NCI-H1436 treated with DMSO at 0.1 percent for 48 hours (cell line): ENCODE measurements at places on chromosomes 2 and 18.

DNA sequence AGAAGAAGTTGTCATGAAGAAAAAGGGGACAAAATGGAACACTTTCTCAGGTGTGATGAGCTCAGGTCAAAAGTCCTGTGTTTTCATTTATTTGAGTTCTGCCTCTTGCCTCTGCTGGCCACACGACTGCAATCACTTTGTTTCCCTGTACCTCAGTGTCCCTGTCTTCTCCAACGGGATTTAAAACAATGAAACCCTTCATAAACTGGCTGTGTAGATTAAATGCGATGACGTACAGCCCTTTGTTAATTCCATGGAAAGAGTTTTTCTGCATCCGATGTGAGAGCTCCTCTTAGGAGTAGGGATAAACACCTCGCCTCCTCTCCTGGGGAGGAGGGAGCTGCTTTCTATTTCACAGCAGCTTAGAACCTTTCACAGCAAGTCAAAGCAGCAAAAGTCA lies 51.5 kb upstream of the CNGA3 start:
- no peak for DNase-seq

DNA sequence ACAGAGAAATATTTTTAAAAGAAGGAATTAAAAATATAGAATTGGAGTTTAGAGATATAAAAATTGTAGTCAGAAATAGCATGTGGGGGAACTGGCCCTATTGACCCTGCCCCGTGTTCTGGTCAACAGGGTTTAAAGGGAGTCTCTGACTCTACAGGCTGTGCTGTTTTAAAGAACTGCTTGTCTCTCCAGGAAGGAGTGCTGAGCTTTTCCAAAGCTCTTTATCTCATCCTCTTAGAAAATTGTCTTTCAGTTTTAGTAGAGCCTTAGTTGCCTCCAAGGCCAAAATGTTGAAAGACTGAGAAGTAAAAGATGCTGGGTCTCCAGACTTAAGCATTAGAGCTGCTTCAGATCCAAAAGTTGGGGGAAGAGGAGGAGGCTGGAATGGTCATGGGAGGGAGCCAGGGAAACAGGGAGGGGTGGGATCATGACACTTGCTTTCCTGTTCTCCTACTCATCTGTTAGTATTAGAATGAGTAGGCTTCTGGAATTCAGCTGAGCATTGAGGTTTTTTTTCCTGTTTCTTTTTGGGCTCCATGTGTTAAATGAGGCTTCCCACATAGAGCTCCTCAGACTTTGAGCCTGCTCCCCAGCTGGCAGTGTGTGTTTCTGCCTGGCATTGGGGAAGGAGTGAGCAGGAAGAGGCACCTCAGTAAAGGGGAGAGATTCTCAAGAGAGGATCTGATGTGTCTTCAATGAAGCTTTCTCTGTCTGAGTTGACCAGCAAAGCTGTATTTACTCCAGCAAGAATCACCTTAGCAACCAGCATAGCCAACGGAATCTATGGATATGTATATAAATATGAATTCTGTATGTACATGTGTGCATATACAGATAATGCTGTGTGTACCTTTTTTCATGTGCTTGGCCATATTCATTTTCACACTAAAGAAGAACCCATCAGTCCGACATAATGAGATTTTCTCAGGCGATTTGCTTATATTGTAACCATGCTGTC lies 186.8 kb upstream of the FBXO11 start:
- no peak for DNase-seq

DNA sequence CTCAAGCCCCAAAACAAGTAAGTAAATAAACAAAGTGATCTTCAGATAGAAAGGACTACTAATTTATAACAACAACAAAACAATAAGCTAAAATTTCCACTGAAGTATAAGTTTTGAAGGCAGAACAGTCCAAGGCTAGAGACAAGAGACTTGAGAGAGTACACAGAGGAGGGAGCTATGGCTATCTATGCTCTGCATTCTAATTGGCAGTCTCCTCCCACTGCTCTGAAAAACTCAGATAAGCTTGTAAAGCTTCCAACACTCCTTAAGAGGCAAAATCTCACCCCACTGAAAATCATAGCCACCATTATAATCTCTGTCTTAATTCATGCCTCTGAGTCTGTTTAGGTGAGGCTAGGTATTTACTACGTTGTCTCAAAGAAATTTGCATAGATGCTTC lies 714.6 kb upstream of the LRATD1 start:
- no peak for DNase-seq

GRCh38 chr18:46190667-46191066 lies 86.5 kb downstream of the HAUS1 start:
- DNase-seq, result no peak

- peak; percentile 42 for DNase-seq
These were observed 34.9 kb downstream of the CAVIN2 start for GRCh38 chr2:191811807-191812602.

DNA sequence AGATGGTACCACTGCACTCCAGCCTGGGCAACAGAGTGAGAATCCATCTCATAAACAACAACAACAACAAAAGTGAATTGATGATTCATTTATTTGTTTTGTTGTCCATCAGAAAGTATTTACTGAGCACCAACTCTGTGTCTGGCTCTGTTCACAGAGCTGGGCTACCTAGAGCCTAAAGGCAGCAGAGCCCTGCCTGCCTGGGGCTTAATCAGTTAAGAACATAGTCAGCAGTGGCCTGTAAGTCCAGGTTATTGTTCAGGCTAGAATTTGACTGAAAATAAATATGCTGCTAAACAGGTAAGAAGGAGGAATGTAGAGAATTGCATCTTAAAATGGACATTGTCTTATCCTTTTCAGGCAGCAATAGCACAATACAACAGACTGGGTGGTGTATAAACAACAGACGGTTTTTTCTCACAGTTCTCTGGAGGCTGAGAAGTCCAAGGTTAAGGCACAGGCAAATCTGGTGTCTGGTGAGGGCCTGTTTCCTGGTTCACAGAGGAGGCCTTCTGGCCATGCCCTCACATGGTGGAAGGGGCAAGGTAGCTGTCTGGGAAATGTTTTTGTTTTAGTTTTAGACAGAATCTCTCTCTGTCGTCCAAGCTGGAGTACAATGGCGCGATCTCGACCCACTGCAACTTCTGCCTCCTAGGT lies 22.2 kb upstream of the ARL4C start:
- DNase-seq, result no peak

- DNase-seq, result no peak
These were observed 70.9 kb downstream of the MTCL1 start for GRCh38 chr18:8776013-8776943.

DNA sequence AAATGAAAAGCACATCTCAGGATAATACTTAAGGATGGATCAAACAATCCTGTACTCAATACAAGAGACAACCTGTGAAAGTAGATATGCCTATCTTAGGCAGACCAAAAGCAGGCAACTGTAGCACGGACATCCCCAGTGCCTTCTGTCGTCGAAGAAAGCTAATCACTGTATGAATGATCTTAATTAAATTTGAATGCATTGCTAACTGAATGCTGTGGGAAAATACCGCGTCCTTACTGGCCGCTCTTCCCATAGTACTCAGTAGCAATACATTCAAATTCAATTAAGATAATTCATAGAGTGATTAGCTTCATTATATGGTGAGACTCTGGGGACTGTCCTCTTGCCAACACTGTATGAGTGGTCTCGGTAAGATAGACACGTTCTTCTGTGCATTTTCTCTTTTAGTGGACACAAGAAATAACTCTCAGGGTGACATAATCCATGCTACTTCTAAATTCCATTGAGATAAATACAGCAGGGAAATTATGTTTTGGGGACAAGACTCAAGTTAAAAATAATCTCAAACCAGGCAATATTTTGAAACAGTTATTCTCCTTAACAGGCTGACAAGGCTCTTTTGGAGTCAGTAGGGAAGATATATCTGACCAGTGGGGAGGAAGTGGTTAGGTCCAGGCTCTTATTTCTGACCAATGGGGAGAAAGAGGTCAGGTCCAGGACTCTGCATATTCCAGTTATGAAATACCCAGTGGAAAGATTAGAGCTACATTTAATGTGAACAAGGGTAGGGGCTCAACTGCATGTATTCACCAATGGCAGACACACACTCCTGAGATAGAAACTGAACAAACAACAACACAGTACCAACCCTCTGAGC lies 97.3 kb downstream of the DOCK10 start:
- DNase-seq, result peak; percentile 45

GRCh38 chr2:12556762-12557161 lies 160.0 kb upstream of the TRIB2 start:
- no peak for DNase-seq

- no peak for DNase-seq
These were observed 47.1 kb downstream of the FOSL2 start for GRCh38 chr2:28439763-28440162.

DNA sequence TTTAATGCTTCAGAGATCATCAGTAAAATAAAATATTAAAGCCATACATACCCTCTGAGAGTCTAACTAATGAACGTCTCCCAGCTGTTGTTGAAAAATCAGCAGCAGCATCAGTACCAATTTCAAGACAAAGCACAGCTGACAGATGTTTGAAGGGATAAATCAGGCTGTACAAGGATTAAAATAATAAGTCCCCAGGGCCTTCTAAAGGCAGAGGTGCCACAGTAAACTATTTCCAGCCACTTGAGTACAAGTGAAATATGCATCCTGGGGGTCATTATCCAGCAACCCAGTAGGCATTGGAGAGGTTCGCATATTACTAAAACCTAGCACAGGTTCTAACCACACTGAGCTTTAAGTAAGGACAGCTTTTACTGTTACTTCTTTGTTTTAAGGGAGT lies 76.9 kb downstream of the NXPH2 start:
- no peak for DNase-seq

- DNase-seq, result no peak
These were observed 803 bp upstream of the FIGN start for GRCh38 chr2:163736433-163737189.
